NCI-H1930 (cell line): ENCODE measurements at places on chromosomes 7 and 10.
A peak's percentile ranks its signal among the peaks of the same experiment; 100 is the strongest.

- DNase-seq, result no peak
These were observed 733 bp downstream of the HIBADH start for GRCh38 chr7:27661811-27662489.

GRCh38 chr7:134176037-134176350, 48.9 kb downstream of the LRGUK start:
- DNase-seq, result no peak

GRCh38 chr7:25860275-25861163, 291.5 kb upstream of the NFE2L3 start:
- no peak for DNase-seq

DNA sequence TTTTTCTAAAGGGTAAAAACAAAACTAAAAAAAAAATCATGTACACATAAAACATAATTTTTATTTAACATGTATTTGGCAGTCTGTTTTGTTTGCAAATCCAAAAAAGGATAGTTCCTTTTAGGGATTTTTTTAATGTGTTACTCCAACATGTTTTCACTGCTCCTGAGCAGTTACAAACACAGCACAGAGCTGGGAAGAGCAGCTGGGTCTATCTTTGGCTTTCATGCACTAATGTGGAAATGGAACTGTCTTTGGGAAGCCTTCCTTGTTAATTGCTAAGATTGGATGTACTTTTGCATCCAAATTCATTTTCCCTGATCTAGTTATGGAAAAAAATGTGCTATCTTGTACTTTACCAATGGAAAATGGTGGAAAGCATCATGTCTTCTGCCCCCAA, 1035.1 kb downstream of the CNTNAP2 start:
- DNase-seq, result peak; percentile 47

DNA sequence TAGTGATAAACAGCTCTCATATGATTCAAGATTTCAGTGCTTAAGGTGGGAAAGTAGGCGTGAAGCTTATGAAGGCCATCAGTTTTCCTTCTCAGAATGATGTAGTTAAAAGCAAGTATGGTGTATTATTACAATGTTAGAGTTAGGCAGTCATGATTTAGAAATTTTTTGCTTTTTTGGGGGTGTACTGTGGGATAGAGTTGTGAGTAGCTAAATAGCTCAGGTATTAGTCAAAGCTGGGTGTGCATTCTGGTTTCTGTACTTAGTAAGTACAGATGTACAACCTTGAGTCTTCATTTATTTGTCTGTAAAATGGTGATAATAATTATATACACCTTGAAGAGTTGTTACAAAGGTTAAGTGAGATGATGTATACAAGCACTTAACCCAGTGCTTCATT, 52.2 kb downstream of the R3HCC1L start:
- no peak for DNase-seq

- DNase-seq, result no peak
These were observed 1.5 kb downstream of the AKR1C3 start for GRCh38 chr10:5095687-5096086.

- DNase-seq, result no peak
These were observed 95.0 kb upstream of the FAM20C start for GRCh38 chr7:97310-97841.

DNA sequence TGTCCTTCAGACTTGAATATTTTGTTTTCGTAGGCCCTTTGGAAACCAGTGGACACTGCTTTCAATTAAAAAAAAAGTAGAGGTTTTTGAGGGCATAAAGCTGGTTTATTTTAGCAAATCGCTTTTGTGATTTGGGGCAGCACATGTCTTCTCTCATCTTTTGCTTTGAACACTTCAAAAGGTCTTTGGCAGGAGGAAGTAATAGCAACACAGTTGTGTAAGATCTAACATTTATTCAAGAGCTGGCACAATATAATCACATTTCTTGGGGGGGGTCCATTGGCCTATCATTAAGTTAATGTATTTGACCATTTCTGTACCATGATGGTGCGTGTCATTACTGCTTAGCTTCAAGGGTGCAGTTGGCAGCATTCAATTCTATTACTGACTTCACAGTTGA, 42.4 kb downstream of the DYNC1I1 start:
- no peak for DNase-seq

DNA sequence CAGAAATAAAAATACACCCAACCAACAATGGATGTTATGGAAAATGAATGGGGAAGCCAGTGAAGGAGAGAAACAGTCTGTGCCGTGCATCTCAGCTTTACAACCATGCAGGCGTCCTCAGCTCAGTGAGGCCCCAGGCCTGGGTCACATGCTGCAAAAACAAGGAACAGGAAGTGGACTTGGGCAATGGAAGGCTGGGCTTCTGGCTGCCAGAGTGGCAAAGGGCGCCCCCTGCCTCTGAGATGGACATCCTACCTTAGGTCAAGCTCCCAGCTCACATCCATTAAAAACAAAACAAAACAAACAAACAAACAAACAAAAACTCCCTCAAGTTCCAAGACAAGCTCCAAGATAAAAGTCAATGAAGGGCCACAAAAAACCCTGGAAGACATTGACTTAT, 54.7 kb upstream of the AFAP1L2 start:
- no peak for DNase-seq

DNA sequence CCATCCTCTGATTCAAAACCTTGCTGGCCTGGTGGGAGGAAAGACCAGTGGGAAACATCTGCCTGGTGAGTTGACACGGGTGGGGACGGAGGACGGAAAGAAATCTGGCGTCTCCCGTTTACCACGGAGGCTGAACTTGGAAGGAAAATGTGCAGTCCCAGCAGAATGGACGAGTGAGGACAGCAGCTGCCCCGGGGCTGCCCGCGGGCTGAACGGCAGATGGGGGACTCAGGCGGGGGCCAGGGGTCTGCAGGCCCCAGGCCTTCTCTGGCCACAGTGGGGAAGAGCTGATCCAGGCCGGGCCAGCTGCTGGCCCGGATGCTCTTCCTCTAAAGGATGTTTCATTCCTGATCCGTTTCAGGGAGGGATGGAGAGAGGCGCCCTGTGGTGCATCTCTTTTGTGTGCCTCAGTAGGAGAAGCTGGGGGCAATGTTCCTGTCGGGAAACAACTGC, 147.5 kb upstream of the CHST15 start:
- DNase-seq, result no peak

DNA sequence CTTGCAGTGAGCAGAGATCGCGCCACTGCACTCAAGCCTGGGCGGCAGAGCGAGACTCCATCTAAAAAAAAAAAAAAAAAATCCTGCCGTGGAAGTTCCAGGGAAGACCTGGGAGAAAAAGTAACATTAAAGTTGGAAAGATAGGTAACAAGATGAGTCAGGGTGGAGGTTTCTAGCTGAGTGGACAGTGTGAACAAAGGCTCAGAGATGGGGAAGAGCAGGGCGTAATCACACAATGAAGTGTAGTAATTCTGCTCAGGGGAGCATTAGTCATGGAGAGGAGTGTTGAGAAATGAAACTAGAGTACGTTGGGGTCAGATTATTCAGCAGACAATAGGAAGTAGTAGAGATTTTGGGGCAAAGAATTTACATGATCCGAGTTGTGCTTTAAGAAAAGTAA, 21.6 kb upstream of the WASL start:
- no peak for DNase-seq

DNA sequence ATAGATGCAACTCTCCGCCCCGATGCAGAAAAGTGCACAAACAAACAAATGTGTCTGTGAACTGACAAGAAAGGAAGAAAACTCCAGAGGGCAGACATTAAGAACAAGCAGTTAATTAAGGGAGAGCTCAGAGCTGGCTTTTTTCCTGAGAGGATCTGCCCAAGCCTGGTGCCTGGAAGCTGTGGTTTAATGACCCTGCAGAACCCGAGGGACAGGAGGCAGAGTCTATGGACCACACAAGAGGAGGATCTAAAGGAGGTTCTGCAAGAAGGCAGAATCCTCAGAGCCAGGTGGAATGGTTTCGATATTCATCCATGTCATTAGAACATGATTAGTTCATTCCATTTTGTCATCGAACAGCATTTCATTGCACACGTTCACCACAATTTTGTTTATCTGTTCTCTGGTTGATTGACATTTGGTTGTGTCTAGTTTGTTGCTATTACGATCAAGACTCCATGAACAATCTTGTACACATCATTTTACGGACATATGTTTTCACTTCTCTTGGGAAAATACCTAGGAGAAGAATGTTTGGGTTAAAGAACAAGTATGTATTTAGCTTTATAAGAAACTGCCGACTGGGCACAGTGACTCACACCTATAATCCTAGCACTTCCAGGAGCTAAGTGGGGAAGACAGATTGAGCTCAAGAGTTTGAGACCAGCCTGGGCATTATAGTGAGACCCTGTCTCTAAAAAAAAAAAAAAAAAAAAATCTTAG, 560.2 kb downstream of the CALN1 start:
- no peak for DNase-seq

DNA sequence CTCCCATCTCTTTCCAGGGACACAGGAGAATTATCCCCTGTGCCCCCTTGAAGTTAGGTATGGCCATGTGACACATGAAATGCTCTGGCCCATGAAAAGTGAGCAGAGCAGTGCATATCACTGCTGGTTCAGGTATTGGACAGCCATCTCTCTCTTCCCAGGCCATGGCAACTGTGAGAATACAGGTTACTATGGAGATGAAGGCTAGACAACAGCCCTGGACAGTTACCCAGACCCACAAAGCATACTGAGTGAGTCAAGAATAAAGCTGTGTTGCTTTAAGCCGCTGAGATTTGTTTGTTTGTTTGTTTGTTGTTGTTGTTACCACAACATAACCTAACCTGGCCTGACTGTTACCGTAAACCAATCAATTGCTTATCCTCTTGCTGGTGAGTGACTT, 722.3 kb downstream of the KCNMA1 start:
- no peak for DNase-seq

- no peak for DNase-seq
These were observed 1201.1 kb downstream of the SORCS1 start for GRCh38 chr10:105963334-105963884.

GRCh38 chr7:14902589-14903067, at the start of gene DGKB:
TSS of gene DGKB (minus strand) at chr7:14902751.
- peak; percentile 12 for DNase-seq

DNA sequence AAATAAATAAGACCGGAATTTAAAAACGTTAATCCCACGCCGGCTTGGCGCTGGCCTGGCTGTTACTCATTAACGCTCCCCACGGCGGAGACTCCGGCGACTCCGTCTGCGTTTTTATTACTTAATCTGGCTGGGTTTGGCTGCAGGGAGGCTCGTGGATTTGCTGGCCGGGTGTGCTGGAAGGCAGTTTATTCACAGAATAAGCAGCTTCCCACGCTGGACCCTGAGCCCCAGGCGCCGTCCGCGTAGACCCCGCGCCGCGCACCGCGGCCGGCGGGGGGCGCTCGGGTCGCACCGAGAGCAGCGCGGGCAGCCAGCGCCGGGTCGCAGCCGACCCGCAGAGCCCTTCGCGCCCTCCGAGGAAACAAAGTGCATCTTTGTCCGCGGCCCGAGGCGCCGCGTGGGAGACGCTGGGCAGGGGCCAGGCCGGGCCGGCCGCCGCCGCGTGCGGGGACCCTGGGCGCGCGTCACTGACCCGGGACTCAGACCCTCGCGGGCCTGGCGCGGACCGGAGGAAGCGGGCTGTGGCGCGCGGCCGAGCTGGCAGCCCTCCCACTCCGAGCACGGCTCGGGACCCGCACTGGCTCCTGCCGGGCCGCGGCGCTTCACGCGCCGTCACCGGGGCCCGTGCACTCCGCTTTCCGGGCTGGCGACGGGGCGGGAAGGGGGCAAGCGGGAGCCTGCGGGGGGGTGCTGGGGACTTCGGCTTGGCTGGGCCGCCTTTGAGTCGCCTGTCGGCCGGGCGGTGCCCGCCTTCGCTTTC, 587 bp upstream of the GRK5 start:
- DNase-seq, result peak; percentile 44

DNA sequence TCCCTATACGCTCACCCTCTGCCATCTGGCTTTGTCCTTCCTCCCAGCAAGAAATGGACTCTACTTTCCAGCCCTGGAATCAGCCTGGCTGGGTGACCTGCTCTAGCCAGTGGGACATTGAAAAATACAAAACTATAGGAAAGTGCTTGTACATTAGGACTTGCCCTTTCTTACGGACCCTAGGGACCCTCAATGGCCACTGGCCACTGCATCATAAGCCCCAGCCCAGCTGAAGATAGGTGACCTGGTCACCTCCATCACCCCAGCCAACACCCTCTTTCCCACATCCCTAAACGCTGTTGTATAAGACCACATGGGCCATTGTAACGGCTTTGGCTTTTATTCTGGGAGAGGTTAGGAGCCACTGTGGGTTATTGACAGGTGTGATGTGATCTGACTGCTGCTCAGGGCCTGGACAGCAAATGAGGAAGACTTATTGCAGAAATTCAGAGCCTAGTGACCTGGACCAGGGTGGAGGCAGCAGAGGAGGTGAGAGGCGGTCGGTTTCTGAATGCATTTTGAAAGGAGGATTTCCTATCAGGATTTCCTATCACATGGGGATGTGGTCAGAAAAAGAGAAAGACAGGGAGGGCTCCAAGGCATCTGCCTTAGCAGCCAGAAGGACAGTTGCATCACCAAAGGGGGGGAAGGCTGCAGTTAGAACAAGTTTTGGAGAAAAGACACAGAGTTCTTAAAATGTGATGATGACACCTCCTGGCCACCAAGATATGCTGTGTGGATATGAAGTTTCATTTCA, 2.2 kb upstream of the LMBR1 start:
- no peak for DNase-seq

DNA sequence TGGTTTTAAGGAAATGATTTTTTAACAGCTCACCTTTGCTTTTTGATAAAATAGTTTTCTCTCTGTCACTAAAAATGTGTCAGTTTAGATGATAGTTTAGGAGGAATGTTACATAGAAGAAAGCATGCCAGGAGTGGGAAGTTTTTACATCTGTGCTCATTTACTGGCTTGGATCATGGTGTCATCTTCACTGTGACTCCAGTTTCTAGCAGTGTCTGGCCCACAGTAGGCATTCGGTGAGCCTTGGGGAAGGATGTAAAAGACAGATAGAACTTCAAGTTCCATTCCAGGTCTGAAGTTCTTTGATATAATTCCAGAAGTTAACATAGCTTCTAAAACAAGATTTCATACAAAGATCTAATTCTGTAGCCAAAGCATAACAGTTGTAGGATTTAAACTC, 259.2 kb downstream of the BICC1 start:
- DNase-seq, result no peak

- no peak for DNase-seq
These were observed 281.7 kb downstream of the MTERF1 start for GRCh38 chr7:91598791-91599190.

DNA sequence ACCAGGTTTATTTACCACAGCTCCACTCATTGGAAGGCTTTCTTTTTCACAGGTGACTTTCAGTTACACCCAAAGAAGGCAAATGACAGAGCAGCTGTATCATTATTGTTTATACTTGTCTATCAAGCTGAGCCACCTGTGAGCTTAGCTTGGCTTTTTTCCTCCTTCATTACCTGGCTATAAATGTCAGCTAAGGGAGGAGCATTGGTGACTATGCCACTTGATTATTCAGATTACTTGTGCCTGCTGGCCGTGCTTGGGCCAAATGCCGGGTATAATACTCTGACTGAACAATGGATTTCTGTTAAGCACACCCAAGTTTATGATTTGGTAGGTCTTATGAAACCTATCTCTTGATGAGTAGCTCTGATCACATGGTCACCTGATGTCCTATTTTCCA, 9.9 kb upstream of the GNAT3 start:
- DNase-seq, result no peak

GRCh38 chr10:11647676-11648075, 36.2 kb upstream of the USP6NL start:
- no peak for DNase-seq

- no peak for DNase-seq
These were observed 5.8 kb downstream of the CFAP69 start for GRCh38 chr7:90250601-90251303.
